WTC11 (cell line): ENCODE measurements at places on chromosomes 13 and 19.
A peak's percentile ranks its signal among the peaks of the same experiment; 100 is the strongest.

DNA sequence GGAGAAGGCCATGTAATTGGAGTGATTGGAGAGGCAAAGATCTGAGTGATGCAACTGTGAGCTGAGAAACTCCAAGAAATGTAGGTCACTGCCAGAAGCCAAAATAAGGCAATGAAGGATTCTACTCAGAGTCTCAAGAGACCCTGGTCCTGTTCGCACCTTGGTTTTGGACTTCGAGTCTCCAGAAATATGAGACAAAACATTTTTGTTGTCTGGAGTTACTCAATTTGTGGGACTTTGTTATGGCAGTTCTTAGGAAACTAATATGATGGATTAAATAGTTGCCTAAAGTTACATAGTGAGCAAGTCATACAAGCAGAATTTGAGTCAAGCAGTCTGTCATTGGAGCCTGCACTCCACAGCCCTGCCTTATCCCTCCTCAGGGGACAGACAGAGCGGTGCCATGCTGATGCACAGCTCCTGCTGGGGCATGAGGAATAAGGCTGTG is 104.2 kb downstream of the ITGBL1 start:
- DNase-seq = no peak

- no peak for DNase-seq
Measured at GRCh38 chr19:38918526-38918925, 6.5 kb upstream of the CCER2 start.

GRCh38 chr19:31444931-31445330 is 95.7 kb upstream of the TSHZ3 start:
- no peak for DNase-seq

DNA sequence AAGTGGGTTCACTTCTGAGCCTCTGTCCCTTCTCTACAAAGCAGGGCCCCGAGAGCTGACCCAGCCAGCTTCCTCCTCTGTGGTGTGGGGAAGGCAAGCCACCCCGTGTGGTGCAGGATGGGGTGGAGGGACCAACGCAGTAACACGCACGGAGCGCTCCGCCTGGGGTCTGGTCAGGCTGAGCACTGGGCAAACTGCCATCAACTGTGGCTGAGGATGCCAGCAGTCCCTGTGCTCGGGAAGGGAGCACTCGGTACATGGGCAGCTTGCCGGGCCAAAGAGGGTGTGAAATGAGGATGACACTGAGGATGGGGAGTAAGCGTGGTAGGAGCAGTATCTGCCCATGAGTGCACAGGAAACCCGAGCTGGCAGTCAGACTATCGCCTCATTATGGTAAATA is 7.6 kb upstream of the GMIP start:
- DNase-seq = no peak

- no peak for DNase-seq
Measured at GRCh38 chr13:30156826-30157615, 150.3 kb downstream of the KATNAL1 start.

DNA sequence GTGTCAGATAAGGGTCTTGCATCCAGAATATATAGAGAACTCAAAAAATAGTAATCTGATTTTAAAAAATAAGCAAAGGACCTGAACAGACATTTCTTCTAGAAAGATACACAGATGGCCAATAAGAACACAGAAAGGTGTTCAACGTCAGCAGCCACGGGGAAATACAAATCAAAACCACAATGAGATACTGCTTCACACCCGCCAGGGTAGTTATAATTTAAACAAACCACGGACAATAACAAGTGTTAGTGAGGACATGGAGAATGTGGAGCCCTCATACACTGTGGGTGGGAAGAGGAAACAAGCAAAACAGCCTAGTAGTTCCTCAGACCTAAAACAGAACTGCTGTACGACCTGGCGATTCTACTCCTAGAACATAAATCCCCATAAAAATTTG is 26.7 kb upstream of the NAPA start:
- DNase-seq = no peak

DNA sequence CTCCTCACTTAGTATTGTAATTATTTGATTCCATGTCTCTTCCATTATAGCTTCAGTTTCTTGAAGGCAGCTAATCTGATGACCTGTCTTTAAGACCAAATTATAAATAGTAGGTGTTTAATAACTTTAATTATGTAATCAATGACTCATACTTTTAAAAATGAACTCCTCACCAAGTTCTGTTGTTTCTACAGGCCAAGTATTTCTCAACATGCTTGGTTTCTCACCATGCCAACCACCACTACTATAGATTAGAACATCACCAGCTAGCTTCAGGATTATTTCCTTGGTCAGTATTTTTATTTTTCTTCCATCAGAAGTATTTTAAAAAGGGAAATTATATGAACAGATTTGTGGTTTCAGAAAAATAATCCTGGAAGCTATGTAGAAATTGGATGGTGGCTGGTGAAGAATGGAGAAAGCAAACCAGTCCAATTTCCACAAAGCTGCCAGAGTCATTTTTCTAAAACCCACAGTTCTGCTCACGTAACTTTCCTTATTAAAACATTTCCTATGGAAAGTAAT is 237.7 kb upstream of the DACH1 start:
- no peak for DNase-seq

DNA sequence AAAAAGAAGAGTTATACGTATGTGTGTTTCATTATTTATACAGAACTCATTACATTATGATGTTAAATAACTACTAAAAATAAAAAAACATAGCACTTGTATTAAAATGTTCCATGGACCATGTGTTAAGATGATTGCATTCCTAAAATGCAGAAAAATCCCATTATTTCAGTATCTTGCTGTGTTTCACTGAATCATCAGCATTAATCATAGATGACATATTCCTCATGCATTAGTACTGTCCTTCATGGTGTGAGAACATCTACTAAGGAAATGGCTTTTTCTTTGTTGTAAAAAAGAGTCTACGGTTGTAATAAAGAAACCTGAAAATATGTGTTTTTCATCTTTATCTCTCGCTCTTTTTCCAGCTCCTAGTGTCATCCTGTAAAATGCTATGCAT is 416.5 kb downstream of the FGF14 start:
- no peak for DNase-seq

DNA sequence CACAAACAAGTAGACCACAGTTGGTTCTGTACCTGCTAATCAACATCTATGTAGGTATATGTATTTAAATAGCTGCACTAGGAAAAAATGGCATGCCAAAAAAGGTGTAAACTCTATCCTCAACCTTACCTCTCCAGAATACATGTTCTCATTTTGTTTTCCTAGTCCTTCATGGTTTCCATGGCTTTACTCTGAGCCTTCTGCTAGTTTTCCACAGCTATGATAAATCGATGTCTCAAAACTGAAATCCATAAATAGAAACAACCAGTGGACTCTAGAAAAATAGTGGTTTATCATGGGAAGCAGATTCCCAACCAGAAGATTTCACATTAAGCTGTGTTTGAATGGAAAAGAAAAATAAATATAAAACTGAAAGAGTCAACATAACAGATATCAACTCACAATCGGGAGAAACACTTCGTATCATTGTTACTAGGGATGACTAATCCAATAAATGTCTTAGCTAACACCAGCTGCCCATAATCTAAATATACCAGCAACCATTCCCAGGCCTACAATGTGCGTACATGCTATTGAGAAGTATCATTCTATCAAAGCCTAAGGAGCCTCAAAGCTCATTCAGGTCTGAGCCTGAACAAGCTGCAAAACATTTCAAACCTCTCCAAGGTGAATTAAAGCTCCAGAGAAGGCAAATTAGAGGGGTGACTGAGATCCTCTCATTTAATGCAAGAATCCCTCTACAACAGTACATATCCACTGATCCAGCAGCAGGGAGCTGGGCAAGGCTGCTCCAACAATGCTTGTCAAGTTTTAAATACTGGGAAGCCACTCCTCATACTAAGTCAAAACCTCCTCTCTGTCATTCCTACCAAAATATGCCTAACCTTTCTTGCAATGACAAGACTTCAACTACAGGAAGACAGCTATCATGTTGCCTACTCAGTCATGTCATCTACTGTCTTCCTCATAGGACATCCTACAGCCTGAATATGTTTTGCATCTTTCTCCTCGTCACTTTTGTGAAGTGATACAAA is 90.2 kb downstream of the KCTD12 start:
- no peak for DNase-seq

GRCh38 chr19:35306473-35307246 is 14.7 kb downstream of the MAG start:
- DNase-seq = peak; percentile 52

GRCh38 chr13:110285991-110286832 is 20.7 kb downstream of the COL4A1 start:
- DNase-seq = no peak

DNA sequence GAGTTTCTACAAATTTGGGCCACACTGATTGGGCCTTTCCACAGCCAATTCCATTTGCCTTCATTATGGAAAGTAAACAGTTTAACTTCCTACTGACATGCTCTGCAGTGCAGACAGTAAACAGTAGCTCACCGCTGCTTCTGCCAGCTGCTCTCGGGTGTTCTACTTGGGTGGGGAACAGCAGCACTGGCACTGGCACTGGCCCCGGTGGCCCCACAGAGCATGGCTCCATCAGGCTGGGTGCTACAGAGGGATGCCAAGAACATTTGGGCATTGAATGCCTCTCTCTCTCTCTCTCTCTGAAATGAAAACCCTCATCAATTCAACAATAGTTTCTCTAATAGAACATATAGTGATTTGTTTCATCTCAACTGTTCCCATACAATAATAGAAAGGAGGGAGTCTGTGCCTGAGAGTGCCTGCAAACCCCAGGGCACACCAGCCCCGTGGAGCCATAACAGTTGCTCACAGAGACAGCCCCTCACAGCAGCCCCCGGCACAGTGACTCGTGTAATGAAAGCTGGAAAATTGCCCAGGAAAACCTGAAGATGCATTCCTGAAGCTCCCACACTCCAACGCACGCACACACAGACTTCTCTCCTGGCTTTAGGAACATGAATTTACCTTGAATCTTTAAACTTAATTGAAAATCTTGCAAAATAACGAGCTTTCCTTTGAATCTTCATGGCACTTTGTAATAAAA is 38.2 kb upstream of the GJB6 start:
- no peak for DNase-seq
